CD4-positive, alpha-beta T cell treated with Interleukin-1 beta for 1 hour (primary cell): ENCODE measurements at places on chromosomes 7 and 10.

DNA sequence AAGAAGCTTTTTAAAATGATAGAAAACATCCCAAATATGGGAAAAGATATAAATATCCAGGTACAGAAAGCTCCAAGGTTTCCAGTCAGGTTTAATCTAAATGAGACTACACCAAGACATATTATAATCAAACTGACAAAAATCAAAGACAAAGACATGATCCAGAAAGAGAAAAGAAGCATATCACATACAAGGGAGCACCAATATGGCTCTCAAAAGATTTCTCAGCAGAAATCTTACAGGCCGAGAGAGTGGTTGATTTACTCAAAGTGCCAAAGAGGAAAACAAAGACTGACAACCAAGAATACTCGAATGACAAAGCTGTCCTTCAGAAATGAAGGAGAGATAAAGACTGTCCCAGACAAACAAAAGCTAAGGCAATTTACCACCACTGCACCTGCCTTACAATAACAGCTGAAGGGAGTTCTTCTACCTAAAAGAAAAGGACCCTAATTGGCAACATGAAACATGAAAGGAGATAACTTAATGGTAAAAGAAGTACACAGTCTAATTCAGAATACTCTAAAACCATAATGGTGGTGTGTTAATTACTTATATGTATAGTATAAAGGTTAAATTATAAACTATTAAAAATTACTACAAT is 25.4 kb downstream of the OR2A14 start:
- no peak for DNase-seq

DNA sequence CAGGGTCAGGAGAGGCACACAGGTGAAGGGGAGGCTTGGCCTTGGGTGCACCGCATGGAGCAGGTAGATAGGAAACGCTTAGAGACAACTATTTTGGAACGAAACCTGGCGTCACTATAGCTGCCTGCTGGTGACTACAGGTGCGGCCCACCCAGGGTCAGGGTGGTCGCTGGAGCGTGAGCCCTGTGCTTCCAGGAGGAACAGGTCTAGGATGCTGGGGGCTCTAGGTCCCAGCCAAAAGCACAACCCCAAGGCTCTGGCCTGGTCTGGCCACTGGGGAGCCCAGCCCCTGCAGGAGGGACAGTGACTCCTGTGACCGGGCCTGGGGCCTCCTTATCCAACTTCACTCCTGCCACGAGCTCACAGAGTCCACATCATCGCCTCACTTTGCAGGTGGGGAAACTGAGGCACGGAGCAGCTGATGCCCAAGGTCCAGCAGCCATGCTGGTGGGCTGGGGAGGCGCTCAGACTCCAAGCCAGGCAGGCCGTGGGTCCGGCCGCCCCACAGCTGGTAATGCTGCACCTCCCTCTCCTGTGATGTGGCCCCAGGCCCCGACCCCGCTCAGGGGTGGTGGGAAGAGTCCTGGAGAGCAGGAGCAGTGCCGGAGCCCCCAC is 9.0 kb downstream of the LFNG start:
- DNase-seq, result no peak

DNA sequence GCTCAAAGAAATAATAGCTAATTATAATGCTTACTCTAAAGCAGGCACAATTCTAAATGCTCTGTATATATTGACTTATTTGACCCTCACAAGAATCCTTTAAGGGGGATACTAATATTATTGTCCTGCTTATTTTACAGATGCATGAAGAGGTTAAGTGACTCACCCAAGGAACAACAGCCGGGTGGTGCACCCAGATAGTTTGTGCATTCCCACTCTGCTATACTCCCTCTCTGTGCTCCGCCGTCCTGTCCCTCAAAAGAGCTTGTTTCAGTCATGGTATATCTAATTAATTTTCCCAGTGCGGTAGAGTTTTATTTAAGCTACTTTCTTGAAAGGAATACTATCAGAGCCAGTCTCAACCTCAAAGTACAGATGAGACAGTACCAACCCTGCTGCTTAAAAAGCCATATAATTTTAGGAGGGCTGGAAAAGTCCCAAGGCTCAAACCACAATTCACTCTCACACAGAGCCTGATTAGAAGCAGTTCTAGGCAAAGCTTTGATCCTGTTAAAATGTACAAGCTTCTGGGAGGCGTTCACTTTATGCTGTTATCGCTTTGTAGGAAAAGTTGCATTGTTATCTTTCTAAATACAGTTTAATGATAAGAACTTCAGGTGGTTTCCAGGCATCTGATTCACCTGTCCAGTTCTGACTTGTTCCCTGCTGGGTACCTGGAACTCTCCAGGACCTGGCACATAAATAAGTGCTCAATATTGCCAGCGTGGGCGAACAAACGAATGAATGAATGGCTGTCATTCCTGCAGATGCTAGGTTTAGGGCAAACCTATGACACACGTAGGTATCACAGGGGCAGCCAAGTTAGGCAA is 261.5 kb upstream of the KLF14 start:
- no peak for DNase-seq

- DNase-seq, result no peak
Measured at GRCh38 chr10:77504196-77504872, 133.3 kb downstream of the KCNMA1 start.
